GM12865 (cell line): ENCODE measurements at places on chromosomes 7 and 10.

- no peak for DNase-seq
Observed at GRCh38 chr10:35533565-35533964, 71.6 kb upstream of the GJD4 start.

DNA sequence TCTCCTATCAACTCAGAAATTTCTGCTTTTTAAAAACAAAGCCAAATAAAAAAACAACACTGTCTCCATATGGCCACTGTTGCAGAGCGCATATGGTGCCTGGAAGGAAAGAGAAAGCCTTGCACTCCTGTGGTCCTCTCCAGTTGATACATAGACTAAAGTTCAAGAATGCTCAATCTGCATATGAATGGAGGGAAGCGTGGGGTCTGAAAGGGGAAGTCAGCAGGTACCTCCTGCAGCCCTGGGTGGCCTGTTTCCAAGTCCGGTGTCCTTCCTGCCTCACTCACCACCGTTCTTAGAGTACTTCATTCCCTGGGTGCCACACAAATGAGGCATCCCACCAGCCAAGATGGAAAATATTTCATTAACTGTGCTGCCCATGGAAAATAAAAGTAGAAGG, 138.3 kb upstream of the PALS2 start:
- DNase-seq: no peak

DNA sequence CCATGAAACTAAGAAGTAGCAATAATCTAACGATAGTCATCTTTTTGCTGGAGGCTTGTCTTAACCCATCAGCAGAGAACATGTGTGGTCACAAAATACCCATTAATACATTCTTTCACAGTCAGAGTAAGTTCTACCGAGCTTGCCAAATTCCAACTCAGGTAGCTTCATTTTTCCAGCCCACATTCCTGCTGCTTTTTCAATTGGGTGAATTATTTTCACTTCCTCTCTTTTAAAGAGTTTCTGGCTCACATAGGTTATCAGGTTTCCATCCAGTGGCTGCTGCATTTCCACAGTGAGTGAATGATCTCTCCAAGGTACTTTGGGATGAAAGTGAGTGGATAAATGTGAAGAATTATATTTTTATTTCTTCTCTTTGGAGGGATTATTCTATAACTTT, 233.1 kb downstream of the SEMA3E start:
- no peak for DNase-seq

- no peak for DNase-seq
Observed at GRCh38 chr10:28276384-28276783, 26.5 kb downstream of the MPP7 start.

DNA sequence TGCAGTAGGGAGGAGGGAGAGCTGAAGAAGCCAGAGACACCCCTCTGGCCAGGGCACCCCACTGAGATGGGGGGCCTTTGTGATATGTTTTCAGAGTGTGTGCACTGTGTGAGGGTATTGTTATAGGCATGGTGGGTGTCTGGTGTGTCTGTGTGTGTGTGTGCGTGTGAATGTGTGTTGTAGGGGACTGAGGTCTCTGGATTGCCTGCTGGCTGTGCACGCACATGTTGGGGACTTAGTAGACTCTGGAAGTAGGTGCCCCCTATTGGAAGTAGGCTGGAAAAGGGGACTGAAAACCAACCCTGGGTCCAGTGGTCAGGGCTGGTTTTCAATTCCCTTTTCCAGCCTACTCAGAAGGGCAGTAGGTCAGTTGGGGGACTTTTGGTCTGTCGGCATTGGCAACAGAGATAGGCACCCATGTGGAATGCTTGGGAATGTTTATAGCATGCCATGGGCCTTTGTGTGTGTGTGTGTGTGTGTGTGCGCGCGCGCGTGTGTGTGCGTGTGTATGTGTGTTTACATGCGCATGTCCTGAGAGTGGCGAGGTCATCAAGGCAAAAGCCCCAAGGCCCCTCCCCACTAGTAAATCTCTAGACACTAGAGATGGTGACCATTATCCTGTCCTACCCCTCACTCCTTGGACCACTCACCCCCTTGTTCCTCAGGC, 78.8 kb downstream of the HIF1AN start:
- no peak for DNase-seq

DNA sequence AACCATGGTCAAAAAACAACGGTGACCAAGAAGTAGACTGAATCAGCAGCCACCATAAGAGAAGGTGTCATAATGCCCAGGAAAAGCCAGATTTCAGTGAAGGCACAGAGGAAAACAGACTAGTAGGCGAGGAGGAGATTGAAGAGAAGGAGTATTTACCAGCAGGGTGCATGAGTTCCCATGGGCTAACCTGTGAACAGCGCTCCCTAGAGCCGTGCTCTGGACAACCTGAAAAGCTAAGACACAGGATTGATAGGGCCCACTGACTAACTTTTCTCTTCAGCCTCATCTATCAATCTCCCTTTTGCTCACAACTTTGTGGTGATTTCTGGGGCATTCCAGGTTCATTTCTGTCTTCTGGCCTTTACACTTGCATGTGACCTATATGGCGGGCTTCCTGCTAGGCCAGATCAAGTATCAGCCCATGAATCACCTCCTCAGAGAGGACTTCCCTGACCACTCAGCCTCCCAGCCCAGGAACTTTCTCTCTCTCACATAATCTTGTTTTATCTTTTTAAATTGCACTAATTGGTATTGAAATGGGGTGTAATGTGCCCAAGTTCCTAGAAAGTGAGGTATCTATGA, 12.8 kb downstream of the ANKRD22 start:
- peak; percentile 34 for DNase-seq

DNA sequence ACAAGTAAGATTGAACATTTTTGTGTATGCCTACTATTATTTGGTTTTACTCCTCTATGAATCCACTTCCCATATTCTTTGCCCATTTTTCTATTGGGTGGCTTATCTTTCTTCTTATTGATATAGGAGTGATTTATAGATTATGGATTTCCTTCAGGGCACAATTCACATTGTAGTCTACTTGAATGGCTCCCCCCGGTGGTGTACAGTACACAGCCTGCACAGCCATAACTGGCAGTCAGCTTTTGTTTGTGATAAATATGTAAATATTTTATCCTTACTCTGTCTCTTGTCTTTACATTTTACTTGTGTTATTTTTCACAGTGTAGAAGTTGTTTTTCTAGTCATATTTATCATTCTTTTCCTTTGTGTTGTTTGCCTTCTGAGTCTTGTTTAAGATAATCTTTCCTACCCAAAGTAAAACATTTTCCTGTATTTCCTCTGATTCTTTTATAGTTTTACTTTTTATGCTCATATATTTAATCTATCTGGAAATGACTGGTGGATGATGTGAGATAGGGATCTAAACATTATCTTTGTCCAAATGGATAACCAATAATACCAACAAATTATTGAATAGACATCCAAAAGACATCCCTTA, 23.9 kb upstream of the CALD1 start:
- peak; percentile 33 for DNase-seq
